SJSA1 (cell line): ENCODE measurements at places on chromosomes 1 and 21. TPM values are rescaled to one million over a fixed set of nuclear protein-coding genes. Genes with fewer than 3 reads are reported as not detected.
A peak's percentile ranks its signal among the peaks of the same experiment; 100 is the strongest.

DNA sequence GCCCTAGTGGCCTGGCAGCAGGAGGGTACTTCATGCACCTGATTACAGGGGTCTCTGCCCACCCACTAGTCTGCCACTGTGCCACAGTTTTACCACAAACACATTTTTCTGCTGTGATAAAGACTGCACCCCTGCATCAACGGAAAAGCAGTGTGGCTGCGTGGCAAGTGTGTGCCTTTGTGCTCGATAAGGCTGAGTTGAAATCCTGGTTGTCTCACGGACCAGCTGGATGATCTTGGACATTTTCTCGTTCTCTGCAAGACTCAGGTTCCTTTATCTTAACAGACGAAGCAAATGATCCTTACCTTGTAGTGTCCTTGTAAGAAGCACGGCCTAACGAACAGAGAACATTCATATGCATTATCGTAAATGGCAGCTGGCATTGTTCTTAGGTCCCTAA lies 10.2 kb downstream of the GRHL3 start:
- no peaks in the 10 kb centered on the region for H3K27me3 ChIP-seq
- no peak for DNase-seq
- no peaks in the 10 kb centered on the region for H3K36me3 ChIP-seq
- H3K4me3 ChIP-seq: no peak overlapping the region

- no peaks in the 10 kb centered on the region for H3K27me3 ChIP-seq
- H3K4me3 ChIP-seq: peak overlapping the region; percentile 94
- H3K4me1 ChIP-seq: peaks cover 70% of the 10 kb centered on the region
Observed at GRCh38 chr1:94925004-94925403, 1.9 kb downstream of the CNN3 start.

DNA sequence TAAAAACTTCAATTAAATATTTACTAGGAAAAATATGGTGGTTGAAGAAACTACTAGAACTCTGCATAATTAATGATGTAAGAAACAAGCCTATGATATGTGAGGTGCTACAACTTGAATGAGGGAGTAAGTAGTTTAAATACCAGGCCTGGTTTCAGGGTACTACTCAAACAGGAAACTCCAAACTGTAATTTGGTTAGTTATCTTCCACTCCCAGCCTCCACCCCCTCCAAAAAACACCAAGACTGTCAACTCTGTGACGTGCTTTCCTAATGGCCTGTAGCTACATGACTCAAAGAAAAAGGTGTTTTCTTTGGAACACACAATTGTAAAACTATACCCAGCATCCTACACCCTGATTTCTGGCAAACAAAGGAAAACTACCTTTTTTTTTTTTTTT lies 55.9 kb upstream of the RCC1 start:
- no peaks in the 10 kb centered on the region for H3K4me1 ChIP-seq
- H3K4me3 ChIP-seq: no peak overlapping the region
- no peaks in the 10 kb centered on the region for H3K27me3 ChIP-seq
- no peak overlapping the region for H3K27ac ChIP-seq

- H3K27me3 ChIP-seq: 0 out of 2 replicates have a peak, but pooled peaks cover 3% of the 10 kb centered on the region
- no peak overlapping the region for H3K4me3 ChIP-seq
- H3K36me3 ChIP-seq: no peaks in the 10 kb centered on the region
- H3K4me1 ChIP-seq: peaks cover 6% of the 10 kb centered on the region
Observed at GRCh38 chr1:15598436-15598835, 13.6 kb upstream of the AGMAT start.

GRCh38 chr21:29431680-29432079 lies 133.0 kb downstream of the BACH1 start:
- no peak for DNase-seq
- no peaks in the 10 kb centered on the region for H3K36me3 ChIP-seq
- H3K27ac ChIP-seq: no peak overlapping the region
- peaks cover 15% of the 10 kb centered on the region for H3K4me1 ChIP-seq
- H3K4me3 ChIP-seq: no peak overlapping the region

GRCh38 chr1:116433275-116434257 lies 60.5 kb downstream of the ATP1A1 start:
- H3K27me3 ChIP-seq: no peaks in the 10 kb centered on the region
- no peak overlapping the region for H3K27ac ChIP-seq
- no peak for DNase-seq
- H3K36me3 ChIP-seq: no peaks in the 10 kb centered on the region
- no peak overlapping the region for H3K4me3 ChIP-seq
- no peaks in the 10 kb centered on the region for H3K4me1 ChIP-seq

SERPINC1 gene
- 0.34 TPM in 1 of 2 replicates, not detected in the other for total RNA-seq

NBPF6 gene
- not detected in 2 replicates for total RNA-seq
